ENCODE measurements at places on chromosomes 5 and 9.

- peak; percentile 88 for DNase-seq
Observed at GRCh38 chr5:59587489-59588337, 305.8 kb downstream of the PDE4D start.

DNA sequence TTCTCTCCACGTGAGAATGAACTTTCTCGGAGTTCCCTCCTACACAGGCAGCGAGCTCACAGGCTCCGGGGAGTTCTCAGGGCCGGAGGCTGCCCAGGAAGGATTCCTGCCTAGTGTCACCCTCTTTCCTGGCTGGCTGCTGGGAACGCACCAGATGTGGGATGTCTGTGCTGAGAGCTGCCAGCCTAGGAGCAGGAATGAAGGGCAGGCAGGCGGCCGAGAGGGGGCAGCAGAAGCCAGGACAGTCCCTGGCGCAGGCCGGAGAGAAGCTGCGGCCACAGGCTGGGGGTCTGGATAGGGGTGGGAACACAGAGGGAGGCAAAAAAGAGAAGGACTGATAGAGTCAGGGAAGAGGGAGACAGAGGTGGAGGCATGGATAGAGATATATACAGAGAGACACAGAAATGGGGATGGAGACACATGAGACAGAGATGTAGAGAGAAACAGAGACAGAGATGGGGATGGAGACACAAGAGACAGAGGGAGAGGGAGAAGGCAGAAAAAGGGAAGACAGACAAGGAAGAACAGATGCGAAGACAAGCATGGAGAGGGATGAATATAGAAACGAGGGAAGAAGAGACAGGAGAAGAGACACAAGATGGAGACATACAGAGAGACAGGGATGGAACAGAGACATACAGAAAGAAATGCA lies 25.3 kb upstream of the ENHO start:
- DNase-seq, result peak; percentile 62

DNA sequence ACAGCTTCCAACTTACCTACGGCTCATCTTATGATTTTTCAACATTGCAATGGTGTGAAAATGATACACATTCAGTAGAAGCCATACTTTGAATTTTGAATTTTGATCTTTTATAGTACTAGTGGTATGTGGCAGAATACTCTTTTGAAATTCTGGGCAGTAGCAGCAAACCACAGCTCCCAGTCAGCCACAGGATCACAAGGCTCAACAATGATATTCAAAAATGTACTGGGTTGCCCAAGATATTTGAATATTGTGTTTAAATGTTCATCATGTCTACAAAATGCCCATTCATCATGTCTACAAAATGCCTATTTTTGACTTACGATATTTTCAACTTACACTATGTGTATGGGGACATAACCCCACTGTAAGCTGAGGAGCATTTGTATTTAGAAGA lies 81.3 kb upstream of the PRR16 start:
- no peak for DNase-seq

GRCh38 chr5:151532416-151532815 lies 58.7 kb downstream of the FAT2 start:
- DNase-seq, result no peak

GRCh38 chr9:21904371-21904770 lies 89.8 kb downstream of the CDKN2A start:
- no peak for DNase-seq

- no peak for DNase-seq
Observed at GRCh38 chr5:111961862-111962261, 204.9 kb upstream of the NREP start.

- DNase-seq, result no peak
Observed at GRCh38 chr5:123916345-123917121, 404.6 kb downstream of the CSNK1G3 start.

GRCh38 chr9:4327504-4328191 lies 27.8 kb upstream of the GLIS3 start:
- DNase-seq, result no peak

- no peak for DNase-seq
Observed at GRCh38 chr5:177429248-177430040, 3.0 kb downstream of the GRK6 start.

DNA sequence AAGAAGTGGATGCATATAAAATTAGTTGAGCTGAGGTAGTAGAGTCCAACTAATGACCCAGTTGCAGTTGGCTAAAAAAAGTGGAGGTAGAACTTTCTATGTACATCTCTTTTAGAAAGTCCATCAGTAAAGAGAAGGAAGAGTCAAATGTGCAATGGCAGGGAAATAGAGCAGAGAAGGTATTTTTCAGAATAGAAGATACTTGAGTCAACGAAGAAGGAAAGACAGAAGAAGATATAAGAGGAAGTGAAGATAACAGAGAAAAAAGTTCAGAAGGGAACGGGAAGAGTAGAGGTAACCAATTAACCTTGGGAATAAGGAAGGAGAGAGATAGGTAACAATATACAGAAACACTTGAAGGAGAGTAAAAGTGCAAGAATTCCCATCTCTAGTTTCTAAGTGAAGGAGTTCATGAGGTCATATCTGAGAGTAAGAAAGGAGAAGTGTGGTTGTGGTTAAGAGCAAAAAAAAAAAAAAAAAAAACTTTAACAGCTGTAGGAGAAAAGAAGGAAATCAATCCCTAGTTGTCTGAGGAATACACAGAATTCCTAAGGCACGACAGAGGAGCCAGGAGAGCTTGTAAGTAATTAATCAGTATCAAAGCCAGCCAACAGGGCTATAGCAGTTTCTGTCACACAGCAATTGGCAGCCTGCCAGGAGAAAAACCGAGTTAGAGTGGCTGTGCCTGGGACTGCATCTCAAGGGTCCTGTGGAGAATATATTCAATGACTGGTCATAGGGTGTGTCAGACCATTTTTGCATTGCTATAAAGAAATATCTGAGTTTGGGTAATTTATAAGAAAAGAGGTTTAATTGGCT lies 61.0 kb downstream of the ARL15 start:
- no peak for DNase-seq

GRCh38 chr5:54156577-54156976 lies 153.8 kb downstream of the ARL15 start:
- no peak for DNase-seq

DNA sequence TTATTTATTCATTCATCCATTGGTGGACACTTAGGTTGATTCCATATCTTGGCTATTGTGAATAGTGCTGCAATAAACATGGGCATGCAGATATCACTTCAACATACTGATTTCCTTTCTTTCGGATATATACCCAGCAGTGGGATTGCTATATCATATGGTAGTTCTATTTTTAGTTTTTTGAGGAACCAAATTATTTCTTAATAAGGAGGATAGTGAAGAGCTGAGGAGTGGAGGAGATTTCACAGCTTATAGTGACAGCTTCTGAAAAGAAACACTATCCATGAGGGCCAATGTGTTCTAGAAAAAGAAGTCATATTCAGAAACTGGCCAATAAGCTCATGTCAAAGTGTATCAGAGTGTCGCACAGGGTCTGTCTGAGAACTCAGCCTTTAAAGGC lies 183.3 kb downstream of the SEC61B start:
- no peak for DNase-seq

GRCh38 chr5:15105799-15106393 lies 234.3 kb upstream of the ANKH start:
- peak; percentile 7 for DNase-seq

GRCh38 chr5:152631221-152631620 lies 226.1 kb upstream of the NMUR2 start:
- DNase-seq, result no peak

DNA sequence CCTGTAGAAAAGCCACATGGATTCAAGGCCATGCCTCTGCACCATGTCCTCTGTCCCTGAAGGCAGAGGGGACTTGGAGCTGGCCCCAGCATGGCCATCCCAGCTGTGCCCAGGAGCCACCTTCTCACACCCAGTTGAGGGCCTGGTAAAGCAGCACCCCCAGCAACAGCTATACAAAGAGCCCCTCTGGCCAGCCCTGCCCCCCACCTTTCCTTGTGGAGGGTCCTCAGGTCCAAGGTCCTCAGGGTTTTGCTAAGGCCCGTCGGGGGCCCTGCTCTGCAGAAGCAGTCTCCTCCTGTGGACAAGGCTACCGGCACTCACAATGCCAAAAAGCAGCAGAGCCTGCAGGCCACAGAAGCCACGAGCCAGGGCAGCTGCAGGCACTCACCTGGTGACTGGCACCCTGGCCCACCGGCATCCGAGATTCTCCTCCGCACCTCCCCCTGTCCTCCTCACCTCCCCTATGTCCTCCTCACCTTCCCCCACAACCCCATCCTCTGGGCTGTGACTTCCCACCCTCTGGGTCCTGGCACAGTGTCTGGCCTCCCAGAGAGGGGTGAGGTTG lies 39.9 kb upstream of the LPCAT1 start:
- DNase-seq, result no peak

GRCh38 chr9:112795921-112796320 lies 45.4 kb downstream of the SNX30 start:
- no peak for DNase-seq

GRCh38 chr5:40552981-40553380 lies 126.7 kb upstream of the PTGER4 start:
- no peak for DNase-seq

- no peak for DNase-seq
Observed at GRCh38 chr9:4506490-4506889, 16.2 kb downstream of the SLC1A1 start.

DNA sequence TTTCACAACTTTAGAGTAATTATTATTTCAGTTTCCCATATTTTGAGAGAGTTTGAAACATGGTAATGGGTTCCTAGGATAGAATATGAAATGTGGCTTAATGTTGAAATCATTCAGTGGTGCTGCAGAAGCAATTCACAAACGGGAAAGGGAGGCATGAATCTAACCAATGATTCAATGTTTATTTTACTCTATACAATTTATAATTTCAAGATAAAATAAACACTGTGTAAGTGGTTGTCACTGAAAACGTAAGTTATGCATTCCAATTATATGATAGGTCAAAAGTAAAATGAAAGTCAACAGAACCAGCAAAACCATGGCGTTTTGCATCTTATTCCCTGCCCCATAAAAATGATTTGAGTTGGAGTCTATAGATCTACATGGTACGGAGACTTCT lies 1207.1 kb upstream of the CDH18 start:
- no peak for DNase-seq

GRCh38 chr5:74948031-74948546 lies 81.9 kb upstream of the FAM169A start:
- DNase-seq, result no peak

GRCh38 chr9:12276505-12276904 lies 416.7 kb upstream of the TYRP1 start:
- no peak for DNase-seq

GRCh38 chr9:81622471-81623255 lies 66.7 kb downstream of the TLE1 start:
- no peak for DNase-seq

DNA sequence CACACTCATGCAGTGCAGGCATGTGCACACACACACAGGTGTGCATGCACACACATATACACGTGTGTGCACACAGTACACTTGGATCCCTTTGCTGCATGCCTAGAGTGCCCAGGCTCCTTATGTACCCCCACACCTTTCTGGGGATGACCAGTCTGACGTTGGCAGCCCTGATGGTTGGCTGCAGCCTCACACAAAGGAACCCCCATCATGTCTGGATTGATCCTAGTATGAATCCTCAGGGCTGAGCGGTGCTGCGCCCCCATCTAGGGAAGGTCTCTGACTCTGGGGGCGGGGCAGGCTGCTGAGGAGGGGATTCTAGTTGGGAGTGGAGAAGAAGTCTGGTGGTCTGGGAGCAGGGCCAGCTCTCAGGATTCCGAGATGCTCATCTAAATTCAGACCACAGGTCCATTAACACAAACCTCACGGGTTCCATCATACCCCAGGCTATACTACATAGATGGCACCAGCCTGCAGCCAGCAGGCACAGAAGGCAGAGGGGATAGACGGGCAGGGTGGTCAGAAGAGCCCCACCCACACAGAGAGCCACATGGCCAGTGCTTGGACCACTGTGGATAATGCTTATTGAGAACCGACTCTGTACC lies 50.5 kb upstream of the OLFM1 start:
- DNase-seq, result no peak

- DNase-seq, result no peak
Observed at GRCh38 chr5:160921423-160922285, 69.6 kb upstream of the ATP10B start.

DNA sequence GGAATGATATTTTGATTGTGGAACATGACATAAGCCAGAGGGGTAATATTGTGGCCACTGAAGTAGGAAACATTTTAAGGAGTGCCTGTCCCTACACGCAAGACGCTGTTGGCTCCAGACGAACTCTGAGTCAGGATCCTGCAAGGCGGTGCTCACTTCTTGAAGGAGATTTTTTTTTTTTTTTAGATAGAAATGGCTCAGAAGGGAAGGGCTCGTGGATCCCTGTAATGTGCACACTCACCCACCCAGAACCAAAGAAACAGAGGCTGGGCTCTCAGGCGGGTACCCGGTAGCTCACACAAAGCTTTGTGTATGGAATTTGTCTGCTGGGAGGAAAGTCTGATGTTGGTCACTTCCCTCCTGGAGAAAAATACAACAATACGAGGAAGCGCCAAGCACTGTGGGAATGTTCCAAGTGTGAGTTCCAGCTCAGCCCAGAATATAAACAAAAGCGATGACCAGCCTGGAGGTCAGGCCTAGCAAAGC lies 25.7 kb downstream of the RAPGEF1 start:
- DNase-seq, result no peak

- DNase-seq, result no peak
Observed at GRCh38 chr5:100641833-100642232, 106.7 kb downstream of the FAM174A start.

GRCh38 chr5:98158440-98158839 lies 615.0 kb upstream of the RGMB start:
- DNase-seq, result no peak

DNA sequence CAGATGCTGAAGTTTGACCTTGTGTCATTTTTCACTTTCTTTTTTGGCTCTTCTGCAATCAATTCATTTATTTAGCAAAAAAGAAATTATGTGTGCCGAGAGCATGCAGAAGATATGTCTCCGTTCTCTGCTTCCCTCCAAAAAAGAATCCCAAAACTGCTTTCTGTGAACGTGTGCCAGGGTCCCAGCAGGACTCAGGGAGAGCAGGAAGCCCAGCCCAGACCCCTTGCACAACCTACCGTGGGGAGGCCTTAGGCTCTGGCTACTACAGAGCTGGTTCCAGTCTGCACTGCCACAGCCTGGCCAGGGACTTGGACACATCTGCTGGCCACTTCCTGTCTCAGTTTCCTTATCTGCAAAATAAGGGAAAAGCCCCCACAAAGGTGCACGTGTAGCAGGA lies 2.4 kb downstream of the FGFR4 start:
- no peak for DNase-seq

- DNase-seq, result no peak
Observed at GRCh38 chr5:148333262-148333849, 2.0 kb upstream of the SPINK9 start.

- DNase-seq, result no peak
Observed at GRCh38 chr9:278651-279050, 64.0 kb downstream of the DOCK8 start.

DNA sequence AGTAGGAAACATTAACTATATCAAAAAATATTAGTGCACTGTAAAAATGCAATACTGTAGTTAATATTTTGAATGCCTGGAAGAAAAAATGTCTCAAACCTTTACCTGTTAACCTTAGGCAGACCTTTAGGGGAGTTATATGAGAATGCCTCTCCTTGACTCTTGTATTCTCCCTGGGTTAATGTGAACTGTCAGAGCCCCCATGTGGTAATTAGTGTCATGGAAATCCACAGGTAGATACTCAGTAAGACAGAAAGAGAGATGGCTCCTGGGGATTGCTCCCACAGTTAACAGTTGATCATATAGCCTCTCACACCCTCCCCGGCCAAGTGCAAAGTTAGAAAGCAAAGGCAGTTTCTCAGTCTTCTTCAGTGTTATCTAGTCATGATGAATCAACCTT lies 742.8 kb downstream of the NR2F1-AS1 start:
- no peak for DNase-seq

- no peak for DNase-seq
Observed at GRCh38 chr5:32865475-32865874, 154.4 kb downstream of the NPR3 start.

GRCh38 chr5:14003936-14004335 lies 59.4 kb upstream of the DNAH5 start:
- DNase-seq, result no peak
